ENCODE measurements at places on chromosomes 1 and 21.

DNA sequence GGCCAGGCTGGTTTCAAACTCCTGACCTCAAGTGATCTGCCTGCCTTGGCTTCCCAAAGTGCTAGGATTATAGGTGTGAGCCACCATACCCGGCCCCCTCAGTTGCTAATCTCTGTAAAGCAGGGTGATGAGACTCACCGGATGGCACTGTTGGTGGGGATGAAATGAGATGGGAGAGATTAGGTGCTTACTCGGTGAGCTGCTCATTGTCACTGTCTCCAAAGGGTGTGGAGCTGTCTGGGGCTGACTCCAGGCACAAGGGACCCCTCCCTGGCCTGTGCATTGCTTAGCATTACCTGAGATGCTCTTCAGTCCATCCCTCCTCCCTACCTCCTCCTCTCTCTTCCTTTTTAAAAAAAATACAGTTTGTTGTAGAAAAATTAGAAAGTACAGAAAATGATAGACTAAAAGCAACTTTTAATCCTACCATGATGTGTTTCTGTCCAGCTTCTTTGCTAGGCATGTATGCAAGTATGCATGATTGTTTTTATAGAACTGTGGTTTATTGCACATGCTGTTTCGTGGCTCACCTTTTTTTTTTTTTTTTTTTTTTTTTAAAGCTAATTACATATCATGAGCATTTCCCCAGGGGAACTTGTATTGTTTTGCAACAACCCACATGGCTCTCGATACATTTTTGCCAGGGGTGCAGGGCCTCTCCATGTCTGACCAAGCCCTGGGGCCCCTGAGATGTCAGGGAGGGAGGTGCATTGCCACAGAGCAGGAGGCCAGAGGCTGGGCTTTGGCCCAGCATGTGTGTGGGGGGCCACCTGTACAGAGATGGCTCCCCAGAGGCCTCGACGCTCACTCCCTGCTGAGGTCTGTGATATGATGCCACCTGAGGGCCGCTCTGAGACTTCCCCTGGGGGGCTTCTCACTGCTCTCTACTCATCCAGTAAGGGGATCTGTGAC lies 55.4 kb downstream of the ARHGEF10L start:
- no peak for DNase-seq

GRCh38 chr1:92791487-92792066 lies 6.7 kb upstream of the EVI5 start:
- DNase-seq: no peak

GRCh38 chr1:145994391-145995120 lies 1.8 kb downstream of the TXNIP start:
- DNase-seq: peak; percentile 32

GRCh38 chr1:150562446-150563339 lies 13.5 kb downstream of the ADAMTSL4 start:
- DNase-seq: peak; percentile 91

DNA sequence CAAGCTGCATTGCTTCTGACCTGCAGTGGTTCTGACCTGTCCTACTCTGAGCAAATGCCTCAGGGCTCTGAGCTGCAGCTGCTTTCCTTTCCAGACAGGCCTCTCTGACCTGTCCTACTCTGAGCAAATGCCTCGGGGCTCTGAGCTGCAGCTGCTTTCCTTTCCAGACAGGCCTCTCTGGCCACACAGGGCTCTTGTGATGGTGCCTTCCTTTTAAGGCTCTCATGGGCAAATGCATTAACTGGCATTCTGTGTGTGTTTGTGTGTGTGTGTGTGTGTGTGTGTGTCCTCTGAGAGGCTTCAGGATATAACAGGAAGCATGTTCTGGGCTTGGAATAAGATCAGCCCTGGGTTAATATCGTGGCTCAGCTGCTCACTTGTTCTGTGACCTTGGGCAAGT lies 131.3 kb downstream of the NTPCR start:
- no peak for DNase-seq

- no peak for DNase-seq
These were observed 9.2 kb upstream of the PTPRC start for GRCh38 chr1:198629610-198630009.

DNA sequence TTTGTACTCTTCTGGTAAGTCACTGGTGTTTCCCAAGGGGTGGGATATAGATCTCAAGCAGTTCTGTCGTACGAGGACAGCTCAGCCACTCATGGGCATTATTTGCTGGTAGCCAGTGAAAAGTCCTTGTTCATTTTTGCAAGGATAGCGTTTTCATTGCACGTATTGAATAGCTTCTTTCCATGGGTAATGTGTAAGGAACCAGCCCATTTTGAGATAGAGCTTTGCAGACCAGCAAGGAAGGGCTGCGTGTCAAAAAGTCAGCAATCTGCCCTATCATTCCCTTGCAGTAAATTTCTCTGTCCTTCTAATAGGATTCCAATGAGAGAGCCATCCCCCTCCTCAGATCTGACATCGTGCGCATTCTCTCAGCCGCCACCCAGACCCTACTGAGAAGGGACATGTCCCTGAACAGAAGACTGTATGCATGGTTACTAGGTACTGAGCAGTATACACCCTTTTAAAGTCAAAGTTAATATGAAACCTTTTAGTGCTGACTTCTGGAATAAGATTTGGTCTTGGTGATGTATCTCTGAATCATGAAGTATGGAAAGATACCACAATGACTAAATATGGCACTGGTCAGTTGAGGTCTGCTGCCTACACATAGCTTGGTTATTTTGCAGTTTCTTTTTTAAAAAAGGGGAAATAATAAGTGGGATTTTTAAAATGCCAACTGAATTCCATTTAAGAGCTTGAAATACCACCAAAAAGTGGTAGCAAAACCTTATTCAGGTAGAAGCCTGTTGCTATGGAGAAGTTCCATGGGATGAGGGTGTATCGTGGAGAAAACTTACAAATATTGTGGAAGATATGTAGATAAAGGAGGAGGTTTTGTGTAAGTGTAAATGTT lies 55.3 kb downstream of the DOP1B start:
- no peak for DNase-seq

DNA sequence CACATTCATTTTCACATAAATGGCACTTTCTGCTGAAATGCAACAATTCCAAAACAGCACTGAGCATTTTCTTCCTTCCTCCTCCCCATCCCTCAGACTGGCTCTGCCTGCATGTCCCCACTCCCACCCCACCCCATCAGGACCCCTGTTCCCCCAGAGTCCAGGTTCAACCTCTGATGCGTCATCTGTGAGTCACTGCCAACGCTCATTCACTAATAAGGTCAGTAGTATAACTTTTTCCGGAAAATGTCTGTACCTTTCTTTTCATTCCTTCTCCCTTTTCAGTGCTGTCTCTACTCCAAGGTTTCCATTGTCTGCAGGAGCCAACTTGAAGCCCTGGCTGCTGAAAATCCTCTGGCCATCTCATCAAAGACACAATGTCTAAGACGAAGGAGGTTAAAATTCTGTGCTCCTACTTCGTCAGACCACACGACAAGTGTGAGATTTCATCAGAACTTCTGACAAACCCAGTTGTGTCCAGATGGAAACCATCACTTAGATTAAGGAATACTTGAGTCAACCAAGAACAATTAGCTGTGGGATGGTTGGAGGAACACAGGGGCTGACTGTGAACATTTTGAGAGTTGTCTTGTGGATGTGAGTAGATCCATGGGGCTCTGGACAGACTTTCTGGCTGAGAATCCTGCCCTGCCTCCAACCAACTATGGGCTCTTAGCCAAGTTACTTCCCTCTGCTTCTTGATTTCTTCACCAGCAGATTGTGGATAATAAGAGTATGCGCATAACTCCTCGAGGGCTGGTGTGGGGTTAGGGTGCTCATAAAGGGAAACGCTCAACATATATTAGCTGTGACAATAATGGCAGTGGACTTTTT lies 35.6 kb upstream of the UTS2 start:
- DNase-seq: no peak

Measured in CD4-positive, alpha-beta T cell treated with Interleukin-1 beta for 1 hour (primary cell).